WTC11 (cell line): ENCODE measurements at places on chromosomes 4 and X. TPM values are rescaled to one million over a fixed set of nuclear protein-coding genes. Genes with fewer than 3 reads are reported as not detected.

GRCh38 chr4:18197467-18197866, 175.9 kb upstream of the LCORL start:
- no peak overlapping the region for H3K4me3 ChIP-seq
- no peaks in the 10 kb centered on the region for H3K27me3 ChIP-seq
- peaks cover 9% of the 10 kb centered on the region; the same call in 1 of the 2 replicates for H3K4me1 ChIP-seq
- DNase-seq: no peak
- no peak overlapping the region for H3K27ac ChIP-seq

DNA sequence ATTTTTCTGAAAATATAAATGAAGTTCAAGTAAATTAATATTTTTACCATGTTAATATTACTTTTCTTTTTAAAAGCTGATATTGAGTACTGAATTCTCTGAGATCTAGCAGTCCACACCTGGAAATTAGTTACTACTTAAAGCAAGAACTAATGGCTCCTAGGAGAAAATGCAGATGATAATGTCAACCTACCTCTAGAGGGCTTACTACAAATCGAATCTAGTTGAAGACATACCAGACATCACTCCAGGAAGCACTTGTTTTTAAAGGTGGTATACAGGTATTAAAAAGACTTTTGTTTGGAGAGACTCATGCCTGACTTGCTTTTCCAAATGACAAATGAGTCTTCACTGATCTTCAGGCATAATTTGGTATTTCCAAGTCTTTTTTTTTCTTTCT, 516.4 kb upstream of the BOD1L1 start:
- H3K36me3 ChIP-seq: peaks cover 9% of the 10 kb centered on the region; the same call in 1 of the 2 replicates
- no peak for DNase-seq
- H3K27me3 ChIP-seq: no peaks in the 10 kb centered on the region
- H3K4me1 ChIP-seq: peaks cover under 1% of the 10 kb centered on the region
- no peak overlapping the region for H3K4me3 ChIP-seq

GRCh38 chr4:184267673-184268583, 50.3 kb upstream of the ENPP6 start:
- H3K27ac ChIP-seq: no peak overlapping the region
- peaks cover 26% of the 10 kb centered on the region for H3K4me1 ChIP-seq
- no peak for DNase-seq
- H3K4me3 ChIP-seq: no peak overlapping the region
- peaks cover 10% of the 10 kb centered on the region for H3K36me3 ChIP-seq

DNA sequence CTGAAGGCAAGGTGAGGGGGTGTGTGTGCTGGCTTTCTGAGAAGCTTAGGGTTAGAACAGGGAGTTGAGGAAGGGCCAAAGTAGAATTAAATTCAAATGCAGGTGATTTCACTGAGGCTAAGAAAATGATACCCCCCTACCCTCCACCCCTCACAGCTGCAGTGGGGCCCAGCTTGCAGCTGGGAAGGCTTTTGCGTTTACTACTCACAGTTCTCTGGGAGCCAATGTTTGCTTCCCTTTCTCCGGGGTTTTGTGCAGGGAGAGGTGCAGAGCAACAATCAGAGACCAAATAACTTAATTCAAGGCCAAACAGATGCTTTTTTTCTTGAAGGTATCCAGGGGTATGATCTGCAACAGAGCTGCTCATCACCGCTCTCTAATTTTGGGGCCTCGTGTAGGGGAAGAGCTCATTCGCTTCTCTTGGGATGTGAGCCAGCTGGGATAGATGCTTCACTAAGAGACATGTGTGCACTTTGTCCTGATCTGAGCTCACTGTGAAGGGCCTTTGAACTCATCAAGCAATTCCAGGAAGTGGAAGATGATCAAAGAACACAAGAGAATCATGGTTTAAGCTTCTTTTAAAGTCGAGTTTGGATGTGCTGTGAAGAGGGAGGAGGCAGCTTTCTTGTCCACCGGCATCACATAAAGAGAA, 122.7 kb upstream of the C1GALT1C1 start:
- H3K27me3 ChIP-seq: peaks cover 4% of the 10 kb centered on the region; the same call in 1 of the 2 replicates
- H3K4me1 ChIP-seq: peaks cover 24% of the 10 kb centered on the region
- no peaks in the 10 kb centered on the region for H3K36me3 ChIP-seq
- no peak overlapping the region for H3K27ac ChIP-seq

DNA sequence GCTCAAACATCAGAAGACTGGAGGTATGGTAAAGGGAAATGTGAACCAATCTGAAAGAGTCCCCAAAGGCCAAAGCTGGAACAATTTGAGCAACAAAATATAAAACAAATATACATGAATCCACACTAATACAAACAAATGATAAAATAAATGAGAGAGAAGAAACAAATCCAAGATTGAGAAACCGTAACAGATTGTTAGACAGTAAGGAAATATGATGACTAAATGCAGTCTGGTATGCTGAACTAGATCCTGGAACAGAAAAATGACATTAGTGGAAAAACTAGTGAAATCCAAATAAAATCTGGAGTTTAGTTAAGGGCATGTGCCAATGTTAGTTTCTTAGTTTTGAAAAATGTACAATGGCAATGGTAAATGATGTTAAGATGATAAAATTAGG, 15.9 kb downstream of the PPA2 start:
- no peaks in the 10 kb centered on the region for H3K27me3 ChIP-seq
- peaks cover 23% of the 10 kb centered on the region for H3K4me1 ChIP-seq
- H3K36me3 ChIP-seq: peaks cover under 1% of the 10 kb centered on the region; the same call in 1 of the 2 replicates
- H3K4me3 ChIP-seq: no peak overlapping the region

DNA sequence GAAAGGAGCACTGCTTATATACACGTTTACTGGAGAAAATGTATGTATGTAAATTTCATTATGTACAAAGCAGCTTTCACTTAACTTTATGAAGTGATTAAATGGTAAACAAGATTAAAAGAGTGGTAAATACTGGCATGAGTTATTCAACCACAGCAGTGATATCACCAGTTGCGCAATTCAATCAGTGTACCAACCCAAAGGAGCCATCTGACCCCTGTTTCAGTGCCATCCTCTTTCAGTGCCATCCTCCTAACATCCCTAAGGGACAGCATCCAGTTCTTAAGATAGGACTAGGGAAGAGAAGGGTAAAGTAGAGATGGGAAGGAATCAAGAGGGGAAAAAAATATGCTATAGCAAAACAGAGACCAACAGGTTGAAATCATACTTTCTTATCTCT, 16.2 kb downstream of the HPF1 start:
- no peak for DNase-seq
- no peak overlapping the region for H3K4me3 ChIP-seq
- H3K27me3 ChIP-seq: no peaks in the 10 kb centered on the region
- no peak overlapping the region for H3K27ac ChIP-seq
- peaks cover 20% of the 10 kb centered on the region for H3K36me3 ChIP-seq
- no peaks in the 10 kb centered on the region for H3K4me1 ChIP-seq

DNA sequence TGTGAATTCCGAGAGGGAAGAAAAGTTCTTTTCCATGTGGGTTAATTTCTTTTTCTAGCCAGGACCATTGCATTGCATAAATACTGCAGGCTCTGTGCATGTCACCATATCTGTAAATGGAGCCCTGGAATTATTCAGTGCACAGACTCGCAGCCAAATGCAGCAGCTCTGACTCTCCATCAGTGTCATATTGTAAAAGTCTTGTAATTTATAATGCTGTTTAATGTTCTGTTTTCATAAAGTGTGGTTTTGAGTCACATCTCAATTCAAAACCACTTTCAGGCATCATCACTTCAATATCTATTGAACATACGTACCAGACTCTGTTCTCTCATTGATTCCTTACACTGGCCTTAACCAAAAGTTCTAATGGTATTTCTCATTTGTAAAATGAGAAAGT, 193.9 kb upstream of the RPL34 start:
- 0 out of 2 replicates have a peak, but pooled peaks cover 3% of the 10 kb centered on the region for H3K4me1 ChIP-seq
- no peak overlapping the region for H3K4me3 ChIP-seq
- DNase-seq: no peak
- no peak overlapping the region for H3K27ac ChIP-seq
- no peaks in the 10 kb centered on the region; the same call in 1 of the 2 replicates for H3K27me3 ChIP-seq

DNA sequence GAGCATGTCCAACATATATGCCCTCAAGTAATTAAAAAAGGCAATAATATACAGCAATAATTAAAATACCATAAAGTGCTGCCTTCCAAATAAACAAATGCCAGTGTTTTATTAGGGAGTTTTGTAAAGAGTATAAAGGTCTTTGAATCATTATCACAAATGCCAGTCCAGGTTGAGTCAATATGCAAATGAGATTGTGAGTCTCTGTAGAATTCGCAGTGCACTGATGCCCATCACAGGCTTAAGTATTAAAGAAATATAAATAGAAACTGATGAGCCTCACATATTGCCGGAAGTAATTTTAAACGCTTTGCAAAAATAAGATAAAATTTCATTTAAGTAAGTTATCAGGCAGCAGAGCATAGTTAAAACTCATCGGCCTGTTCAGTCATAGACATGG, 205.0 kb upstream of the TECRL start:
- H3K27me3 ChIP-seq: no peaks in the 10 kb centered on the region
- H3K4me3 ChIP-seq: no peak overlapping the region
- no peaks in the 10 kb centered on the region for H3K36me3 ChIP-seq
- no peak for DNase-seq
- H3K4me1 ChIP-seq: peaks cover 9% of the 10 kb centered on the region

DNA sequence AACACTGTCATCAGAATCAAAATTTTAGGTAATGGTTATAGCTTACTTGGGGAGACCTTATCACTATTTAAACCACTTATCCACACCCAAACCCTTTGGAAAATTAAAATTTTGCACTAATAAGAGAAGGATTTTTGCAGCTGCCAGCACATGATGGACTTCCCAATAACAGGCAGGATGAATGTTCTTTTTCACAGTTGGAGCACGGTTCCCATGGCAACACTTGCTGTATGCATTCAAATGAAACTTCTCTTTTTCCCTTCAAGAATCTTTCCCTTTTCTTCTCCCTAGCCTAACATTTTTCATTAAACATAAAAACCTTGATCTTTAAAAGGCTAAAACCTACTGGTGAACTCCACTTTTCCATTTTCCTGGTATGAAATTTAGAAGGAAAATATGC, 768.2 kb downstream of the KCTD8 start:
- H3K36me3 ChIP-seq: no peaks in the 10 kb centered on the region
- no peaks in the 10 kb centered on the region for H3K27me3 ChIP-seq
- H3K4me1 ChIP-seq: no peaks in the 10 kb centered on the region
- no peak overlapping the region for H3K4me3 ChIP-seq
- H3K27ac ChIP-seq: no peak overlapping the region
- DNase-seq: no peak

Gene PHKA2
- total RNA-seq: 23.8 to 25.2 TPM (median 24.9 TPM) in 3 replicates

Gene HAND2
- total RNA-seq: 0.09 to 0.13 TPM in 2 of 3 replicates, not detected in the other

Gene STAP1
- total RNA-seq: not detected in 3 replicates

Gene CACNA1F
- 1.6 to 2.7 TPM (median 1.8 TPM) in 3 replicates for total RNA-seq

Gene SLC4A4
- 1.1 to 1.5 TPM (median 1.2 TPM) in 3 replicates for total RNA-seq

Gene PRKX
- total RNA-seq: 53.8 to 66.6 TPM (median 61.2 TPM) in 3 replicates
